ENCODE measurements at places on chromosomes 2 and 18. TPM values are rescaled to one million over a fixed set of nuclear protein-coding genes. Genes with fewer than 3 reads are reported as not detected.

DNA sequence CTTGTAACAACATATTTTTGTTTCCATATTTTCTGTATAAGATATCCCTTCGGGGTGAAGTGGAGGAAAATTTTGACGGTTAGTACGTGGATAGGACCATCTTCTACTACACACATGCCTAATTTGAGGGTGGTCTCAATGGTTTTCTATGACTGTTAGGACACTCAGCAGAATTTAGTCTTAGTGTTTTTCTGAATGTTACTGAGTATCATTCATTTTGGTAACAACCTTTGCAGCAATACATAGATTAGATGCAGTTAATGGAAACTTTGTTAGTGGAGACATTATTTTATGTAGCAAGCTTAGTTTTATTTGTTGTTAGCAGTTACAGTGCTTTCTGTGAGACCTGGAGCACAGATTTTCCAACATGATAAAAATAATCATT lies 1.6 kb downstream of the ITGAV start:
- no peak for DNase-seq

TSPYL6 gene
- not detected for total RNA-seq

DNA sequence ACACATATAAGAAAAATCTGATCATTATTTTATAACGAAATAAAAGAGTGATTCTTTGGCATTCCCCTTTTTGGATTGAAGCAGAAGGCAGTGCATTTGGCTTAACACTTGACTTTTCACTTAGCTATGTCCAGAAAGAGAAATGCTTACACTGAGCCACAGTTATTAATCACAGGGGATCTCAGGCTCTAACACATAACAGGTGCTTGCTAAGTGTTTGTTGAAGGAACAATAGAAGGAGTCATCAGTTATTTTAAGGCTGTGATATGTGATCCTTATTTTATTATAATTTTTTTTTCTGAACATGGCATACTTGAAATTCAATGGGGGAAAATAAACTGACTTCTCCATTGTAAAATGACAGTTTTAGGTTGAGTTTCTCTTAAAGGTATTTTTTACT lies 209.5 kb downstream of the UBE2E3 start:
- no peak for DNase-seq

DNA sequence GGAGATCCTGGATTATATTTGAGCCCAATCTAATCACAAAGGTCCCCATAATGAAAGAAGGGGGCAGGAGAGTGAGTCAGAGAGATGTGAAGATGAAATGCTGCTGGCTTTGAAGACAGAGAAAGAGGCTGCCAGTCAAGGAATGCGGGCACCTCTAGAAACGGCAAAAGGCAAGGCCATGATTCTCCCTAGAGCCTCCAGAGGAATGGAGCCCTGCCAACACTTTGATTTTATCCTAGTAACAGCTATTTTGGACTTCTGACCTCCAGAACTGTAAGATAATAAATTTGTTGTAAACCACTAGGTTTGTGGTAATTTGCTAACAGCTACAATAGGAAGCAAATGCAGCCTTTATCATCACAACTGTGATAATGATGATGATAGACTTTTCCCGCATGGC lies 32.9 kb downstream of the LBH start:
- DNase-seq: no peak

GRCh38 chr18:1464444-1465217 lies 560.0 kb downstream of the ADCYAP1 start:
- no peak for DNase-seq

- DNase-seq: no peak
Observed at GRCh38 chr2:184689638-184690037, 91.3 kb downstream of the ZNF804A start.

TGFA gene
- 22.5 TPM for total RNA-seq

DNA sequence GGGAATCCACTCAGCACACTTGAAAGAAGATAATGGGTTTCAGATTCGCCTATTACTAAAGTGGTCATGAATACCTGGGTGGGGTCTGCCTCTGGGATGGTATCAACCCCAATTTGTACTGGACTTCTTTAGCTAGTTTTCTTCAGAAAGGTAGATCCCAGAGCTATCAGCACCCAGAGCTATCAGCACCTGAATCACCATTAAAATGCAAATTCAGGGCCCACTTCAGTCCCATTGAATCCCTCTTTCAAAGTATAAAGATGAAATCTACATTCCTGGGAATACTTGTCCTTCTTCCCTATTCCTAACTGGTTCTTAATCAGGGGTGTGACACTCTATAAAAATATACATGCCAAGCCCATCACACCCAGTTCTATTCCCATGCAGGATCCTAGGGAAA lies 914.3 kb downstream of the DCC start:
- DNase-seq: no peak

DNA sequence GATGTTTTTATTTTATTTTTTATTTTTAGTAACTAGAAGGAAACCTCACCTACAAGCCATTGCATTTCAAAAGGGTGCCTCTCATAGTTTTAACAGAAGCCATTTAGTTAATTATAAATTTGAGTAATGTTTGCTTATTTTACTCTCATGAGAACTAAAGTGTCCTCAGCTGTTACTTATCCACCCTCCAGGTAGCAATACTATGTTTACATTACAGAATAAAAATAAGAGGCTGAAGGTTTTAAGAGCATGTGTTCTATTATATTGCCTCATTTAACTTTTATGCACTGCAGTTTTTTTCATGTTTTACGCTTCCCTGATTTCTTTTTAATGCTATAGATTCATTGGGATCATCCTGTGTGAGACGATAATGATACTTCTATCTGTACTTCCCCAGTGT lies 235.5 kb downstream of the THSD7B start:
- DNase-seq: no peak

DNA sequence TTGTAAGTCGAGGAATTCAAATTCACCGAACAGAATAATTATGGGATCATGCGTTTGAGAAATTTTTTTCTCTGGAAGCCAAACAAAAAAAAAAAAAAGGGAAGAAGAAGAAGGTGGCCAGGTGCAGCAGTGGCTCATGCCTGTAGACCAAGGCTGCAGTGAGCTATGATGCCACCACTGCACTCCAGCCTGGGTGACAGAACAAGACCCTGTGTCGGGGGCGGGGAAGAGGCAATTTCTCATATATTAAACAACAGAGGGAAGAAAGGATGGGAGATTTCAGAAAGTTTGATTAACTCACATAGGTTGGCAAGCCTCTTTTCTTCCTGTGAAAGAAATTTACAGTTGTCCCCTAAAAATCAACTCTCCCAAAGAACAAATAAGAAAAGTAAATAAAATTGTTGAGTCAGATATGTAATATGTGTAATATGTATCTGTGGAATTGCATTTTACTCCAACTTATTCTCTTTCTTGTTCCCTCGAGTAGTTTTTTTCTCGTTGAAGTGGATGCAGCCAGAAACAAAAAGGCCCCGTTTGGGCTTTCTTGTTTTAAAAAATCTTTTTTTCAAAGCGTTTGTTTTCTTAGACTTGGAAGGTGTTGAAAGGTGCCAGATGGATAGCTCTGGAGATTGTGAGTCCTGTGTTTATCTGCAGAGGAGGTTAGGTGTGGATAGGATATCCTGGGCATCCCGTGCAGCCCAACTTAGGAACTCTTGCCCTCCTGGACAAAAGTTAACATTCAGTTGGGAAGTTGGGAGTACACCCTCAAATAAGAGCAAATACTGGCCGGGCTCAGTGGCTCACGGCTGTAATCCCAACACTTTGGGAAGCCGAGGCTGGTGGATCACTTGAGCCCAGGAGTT lies 25.4 kb upstream of the FMNL2 start:
- DNase-seq: no peak

IL1RL2 gene
- total RNA-seq: not detected

DNA sequence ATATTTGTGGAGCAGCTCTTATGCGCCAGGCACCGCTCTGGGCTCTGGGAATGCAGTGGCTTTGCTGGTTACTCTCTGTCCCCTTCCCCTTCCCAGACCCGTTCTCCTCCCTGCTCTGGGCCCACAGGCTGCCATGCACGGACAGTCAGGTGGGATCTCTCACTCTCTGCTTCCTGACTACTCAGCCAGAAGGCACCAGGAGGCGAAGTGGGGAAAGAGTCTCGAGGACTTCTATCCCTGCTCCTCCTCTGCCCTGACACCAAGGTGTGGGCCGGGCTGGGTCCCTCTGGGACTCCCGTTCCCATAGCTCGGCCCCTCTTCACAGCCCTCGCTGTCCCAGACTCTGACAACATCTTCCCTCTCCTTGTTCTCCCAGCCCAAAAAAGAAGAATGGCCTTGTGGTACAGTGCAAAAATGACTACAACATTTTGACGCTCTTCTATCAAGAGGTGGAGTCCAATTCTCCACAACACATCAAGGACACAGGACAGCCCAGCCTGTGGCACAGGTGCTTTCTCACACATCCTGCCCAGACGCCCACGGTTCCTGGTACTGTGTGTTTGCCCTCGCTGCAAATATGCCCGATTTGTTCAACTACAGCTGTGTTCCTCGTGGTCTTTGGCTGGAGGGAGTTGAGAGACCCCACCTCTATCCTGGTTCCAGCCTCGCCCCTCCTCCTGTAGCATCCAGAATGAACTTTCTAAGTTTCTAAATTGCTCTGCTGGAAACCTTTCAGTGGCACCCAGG lies 14.0 kb upstream of the DUSP2 start:
- no peak for DNase-seq

DNA sequence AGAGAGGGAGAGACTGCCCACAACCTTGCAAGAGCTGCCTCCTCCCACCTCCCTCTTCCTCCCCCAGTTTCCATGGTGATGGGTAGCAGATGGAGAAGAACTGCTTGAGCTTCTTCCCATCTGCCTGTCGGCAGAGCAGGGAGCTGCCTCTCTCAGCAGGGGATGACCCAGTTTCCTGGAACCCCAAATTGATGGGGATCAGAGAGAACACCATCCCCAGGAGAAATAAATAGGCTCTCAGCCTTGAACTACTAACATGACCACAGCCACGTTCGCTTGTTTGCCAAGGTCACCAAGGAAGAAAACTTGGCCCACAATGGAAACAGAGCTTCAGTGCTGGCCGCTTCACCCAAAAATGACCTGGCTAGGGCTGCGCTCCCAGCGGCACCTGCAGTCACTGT lies 82.2 kb downstream of the ADD2 start:
- no peak for DNase-seq

SMAD4 gene
- total RNA-seq: 75.8 TPM

GRCh38 chr2:136361521-136361920 lies 243.6 kb upstream of the CXCR4 start:
- peak; percentile 77 for DNase-seq

ST8SIA5 gene
- not detected for total RNA-seq

GRCh38 chr2:232288489-232289030 lies 90.0 kb upstream of the ALPP start:
- DNase-seq: no peak

GRCh38 chr18:73768043-73768442 lies 379.6 kb downstream of the FBXO15 start:
- no peak for DNase-seq

DNA sequence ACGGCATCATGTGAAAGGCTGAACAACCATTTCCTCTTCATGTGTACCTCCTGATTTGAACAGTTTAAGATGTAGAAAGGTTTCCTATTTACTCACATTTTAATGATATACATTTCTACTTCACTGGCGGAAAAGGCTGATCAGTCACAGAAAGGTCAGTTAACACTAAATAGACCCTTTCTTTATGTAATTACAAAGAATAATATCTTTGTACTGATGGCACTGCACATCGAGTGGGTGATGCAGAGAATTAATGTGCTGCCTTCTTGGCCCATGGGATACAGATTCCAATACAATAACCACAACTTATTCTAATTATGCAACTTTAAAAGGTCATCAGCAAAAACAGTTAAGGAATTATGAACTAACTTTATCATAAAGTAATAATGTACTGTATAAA lies 328.5 kb upstream of the KLHL14 start:
- no peak for DNase-seq

MAP4K3 gene
- 30.2 TPM for total RNA-seq

- no peak for DNase-seq
Observed at GRCh38 chr18:63155910-63156773, 163.4 kb downstream of the BCL2 start.

ING5 gene
- 35.5 TPM for total RNA-seq

TUBB8B gene
- total RNA-seq: not detected

DNA sequence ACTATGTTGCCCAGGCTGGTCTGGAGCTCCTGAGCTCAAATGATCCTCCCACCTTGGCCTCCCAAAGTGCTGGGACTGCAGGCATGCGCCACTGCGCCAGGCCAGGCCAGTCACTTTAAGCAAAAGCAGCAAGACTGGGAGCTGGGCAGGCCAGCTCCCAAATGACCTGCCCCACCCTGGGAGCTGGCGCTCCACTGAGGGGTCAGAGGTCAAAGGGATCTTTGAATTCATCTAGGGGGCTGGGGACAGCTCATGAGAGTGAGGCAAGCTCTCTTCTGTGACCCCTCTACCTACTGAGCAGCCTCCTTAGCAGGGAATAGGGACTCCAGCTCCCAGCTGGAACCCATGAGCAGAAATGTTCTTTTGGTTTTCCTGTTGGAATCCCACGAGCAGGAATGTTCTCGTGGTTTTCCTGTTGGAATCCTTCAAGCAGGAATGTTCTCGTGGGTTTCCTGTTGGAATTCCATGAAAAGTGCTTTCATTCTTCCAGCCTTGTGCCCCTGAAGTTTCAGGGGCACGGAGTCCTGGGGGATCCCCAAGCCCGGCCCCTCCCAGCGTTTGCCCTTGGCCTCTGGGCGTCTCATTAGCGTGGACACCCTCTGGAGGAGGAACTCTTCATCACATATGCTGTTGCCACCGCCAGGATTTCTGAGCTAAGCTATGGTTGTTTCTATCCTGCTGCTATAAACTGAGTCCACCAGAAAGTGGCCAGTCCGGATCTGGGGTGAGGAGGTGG lies 162.0 kb upstream of the HAAO start:
- DNase-seq: no peak

BCL2 gene
- total RNA-seq: 3.0 TPM

BCL2L11 gene
- total RNA-seq: 5.8 TPM

DNA sequence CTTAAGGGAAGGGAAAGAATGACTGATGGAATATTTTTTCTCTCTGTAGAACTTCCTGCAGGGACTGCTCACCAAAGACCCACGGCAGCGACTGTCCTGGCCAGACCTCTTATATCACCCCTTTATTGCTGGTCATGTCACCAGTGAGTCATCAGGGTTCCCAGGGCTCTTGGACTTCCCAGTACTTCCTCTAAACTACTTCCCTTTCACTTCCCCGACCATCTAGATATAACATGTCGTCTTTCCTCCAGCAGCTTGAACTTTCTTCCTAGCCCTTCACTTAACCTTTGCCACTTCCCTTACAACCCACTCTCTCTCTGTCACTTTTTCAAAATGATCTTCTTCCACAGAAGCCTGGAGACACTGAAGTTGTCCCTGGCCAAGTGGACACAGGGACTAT lies 7.2 kb downstream of the STK36 start:
- DNase-seq: no peak

DNA sequence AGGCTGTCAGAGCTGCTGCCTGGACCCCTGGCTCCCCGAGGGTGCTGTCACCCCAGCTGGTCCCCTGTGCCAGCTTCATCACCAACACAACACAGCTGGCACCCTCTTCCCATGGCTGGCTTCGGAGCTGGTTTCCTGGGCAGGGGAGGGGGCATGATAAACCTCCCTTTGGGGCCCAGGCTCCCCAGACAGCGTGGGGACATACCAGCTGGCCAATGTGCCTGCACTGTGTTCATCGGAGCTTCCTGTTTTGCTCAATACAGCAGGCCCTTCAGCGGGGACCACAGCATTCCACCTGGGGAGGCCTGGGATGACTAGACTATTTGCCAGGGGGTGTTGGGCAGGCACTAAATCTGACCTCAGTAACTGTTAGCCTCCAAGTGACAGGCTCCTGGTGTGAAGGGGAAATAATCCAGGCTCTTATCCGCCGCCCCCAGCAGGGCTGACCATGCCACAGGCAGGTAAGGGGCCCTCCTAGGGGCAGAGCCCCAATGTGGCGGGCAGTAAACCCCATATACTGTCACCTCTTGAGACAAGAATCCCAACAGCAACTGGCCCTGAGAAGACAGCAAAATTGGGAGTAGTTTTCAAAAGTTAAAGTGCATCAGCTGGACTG lies 44.6 kb downstream of the EMX1 start:
- no peak for DNase-seq
